Astrocyte of the cerebellum (primary cell): ENCODE measurements at places on chromosomes 3 and 15.

DNA sequence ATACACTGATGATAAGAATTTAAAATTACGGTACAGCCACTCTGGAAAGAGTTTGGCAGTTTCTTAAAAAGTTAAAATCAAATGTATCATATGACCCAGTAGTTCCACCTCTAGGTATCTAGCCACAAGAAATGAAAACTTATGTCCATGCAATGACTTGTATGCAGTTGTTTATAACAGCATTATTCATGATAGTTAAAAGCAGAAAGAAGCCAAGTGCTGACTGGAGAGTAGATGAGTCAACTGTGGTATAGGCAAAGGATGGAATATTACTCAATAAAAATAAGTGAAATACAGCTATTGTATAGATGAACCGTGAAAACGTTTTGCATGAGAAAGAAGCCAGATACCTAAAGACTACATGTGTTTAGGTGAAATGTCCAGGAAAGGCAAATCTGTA is 14.8 kb downstream of the GPR87 start:
- peak; percentile 62 for DNase-seq

GRCh38 chr3:12218161-12218560 is 59.4 kb upstream of the TIMP4 start:
- DNase-seq, result no peak

GRCh38 chr3:19457449-19457848 is 309.1 kb downstream of the KCNH8 start:
- DNase-seq, result no peak

DNA sequence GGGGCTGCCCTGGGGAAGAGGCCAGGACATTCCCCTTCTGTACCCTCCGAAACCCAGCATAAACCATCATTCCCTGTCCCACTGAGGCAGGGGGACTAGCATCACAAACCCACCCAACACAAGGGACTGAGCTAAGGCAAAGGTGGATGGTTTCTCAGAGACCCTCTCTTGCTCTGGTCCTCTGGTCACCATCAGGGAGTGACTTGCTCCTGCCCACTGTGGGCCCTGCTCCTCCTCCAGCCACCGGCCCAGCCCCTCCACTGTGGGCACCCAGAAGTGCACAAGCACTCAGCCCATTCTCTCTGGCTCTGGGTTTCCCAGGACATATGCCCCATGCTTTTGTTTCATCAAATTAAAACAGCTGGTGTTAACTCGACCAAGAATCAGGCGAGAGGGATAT is 44.9 kb downstream of the PTH1R start:
- DNase-seq, result no peak

- DNase-seq, result no peak
These were observed 23.6 kb upstream of the KCNMB2 start for GRCh38 chr3:178512647-178513046.

GRCh38 chr3:86792316-86792715 is 198.6 kb downstream of the VGLL3 start:
- peak; percentile 57 for DNase-seq
